Activated CD4-positive, CD25-positive, alpha-beta regulatory T cell treated with anti-CD3 and anti-CD28 coated beads, Interleukin-2, amount 50 U/mL, for 16 hours (primary cell): ENCODE measurements at places on chromosomes 5 and 9.

GRCh38 chr5:109619021-109619460 lies 70.7 kb upstream of the MAN2A1 start:
- no peak for DNase-seq

- DNase-seq = no peak
Measured at GRCh38 chr9:102587281-102587680, 407.9 kb upstream of the CYLC2 start.

- no peak for DNase-seq
Measured at GRCh38 chr9:117437283-117437682, 22.4 kb upstream of the ASTN2 start.

DNA sequence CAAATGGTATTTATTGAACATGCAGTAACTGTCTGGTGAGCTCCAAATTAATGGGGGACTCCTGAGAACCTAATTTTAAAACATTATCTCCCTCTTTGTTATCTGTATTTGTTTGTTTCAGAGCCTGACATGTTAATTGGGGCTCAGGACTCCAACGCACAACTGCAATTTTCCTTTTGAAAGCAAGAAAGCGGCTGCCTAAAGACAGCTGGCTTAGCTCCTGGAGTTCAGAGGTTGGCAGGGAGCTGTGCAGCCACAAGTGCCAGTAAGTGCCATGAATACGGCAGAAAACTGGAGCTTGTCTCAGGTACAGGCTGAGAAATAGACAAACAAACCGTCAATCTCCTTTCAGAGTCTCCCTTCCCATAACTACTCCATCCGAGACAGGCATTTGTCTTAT lies 80.9 kb downstream of the PPP2R2B start:
- DNase-seq = no peak

DNA sequence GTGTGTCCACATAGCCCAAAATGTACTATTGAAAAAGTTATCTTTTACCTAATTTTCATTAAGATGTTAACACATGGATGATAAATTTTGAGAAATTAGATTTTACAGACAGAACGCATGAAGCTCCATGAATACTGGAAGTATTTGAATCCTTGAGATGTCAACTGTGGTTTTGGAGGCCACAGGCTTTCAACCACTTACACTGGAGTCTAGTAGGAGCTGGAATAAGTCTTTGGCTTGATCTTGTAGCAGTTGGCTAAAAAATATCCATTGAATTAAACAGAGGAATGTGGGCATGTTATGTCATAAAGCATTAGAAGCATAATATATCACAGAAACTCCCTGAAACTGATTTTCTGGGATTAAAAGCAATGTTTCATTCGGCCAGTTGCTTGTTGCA lies 52.9 kb downstream of the CAMK4 start:
- no peak for DNase-seq
